ENCODE measurements at places on chromosomes 3 and 15.

DNA sequence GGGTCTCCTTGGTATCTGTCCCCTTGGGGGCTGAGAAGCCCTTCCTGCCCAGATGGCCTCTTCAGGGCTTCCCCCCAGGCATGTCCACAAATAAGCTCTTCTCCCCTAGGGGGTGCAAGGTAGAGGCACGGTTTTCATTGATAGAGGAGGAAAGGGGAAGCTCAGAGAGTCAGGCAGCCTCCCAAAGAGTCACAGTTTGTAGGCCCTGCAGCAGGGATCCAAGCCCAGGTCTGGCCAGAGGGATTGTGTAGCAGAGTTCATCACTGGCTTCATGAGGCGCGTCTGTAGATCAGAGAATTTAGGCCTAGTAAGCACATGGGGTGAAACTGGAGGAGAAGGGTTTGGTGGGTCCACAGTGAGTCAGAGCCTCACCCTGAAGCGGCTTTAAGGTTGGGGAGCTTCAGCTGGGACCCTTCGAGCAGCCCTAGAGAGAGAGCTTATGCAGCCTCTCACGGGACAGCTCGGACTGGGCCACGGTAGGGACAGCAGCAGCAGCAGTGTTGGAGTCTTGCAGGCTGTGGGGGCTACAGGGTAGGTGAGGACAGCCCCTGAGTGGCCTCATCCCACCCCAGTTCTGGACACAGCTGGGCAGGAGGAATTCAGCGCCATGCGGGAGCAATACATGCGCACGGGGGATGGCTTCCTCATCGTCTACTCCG is 37.5 kb upstream of the ESYT3 start:
- no peak for DNase-seq

DNA sequence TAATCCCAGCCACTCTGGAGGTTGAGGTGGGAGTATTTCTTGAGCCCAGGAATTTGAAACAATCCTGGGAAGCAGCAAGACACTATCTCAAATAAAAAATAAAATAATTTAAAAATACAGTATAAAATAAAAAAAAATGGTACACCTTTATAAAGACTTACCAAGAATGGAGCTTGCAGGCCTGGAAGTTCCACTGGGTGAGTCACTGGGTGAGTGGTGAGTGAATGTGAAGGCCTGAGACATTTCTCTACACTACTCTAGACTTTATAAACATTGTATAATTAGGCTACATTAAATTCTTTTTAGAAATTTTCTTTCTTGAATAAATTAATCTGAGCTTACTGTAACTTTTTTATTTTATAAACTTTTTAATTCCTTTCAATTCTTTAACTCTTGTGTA is 609.1 kb upstream of the BCHE start:
- DNase-seq = no peak

DNA sequence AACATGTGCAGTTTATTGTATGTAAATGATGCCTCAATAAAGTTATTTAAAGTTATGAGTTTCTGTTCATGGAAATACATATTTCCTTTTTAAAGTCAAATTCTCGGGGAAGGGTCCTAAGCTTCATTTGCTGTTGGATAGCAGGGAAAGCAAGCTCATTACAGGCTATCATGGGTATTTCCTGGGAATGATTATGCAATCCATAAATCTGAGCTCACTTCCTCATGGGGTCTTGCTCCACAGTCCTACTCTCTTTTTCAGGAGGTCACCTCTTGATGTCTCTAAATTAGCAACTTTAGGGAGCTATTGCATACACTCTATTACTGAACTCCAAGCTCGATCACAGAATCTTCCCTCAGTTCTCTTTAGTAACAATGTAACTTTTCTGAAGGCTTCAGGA is 69.9 kb upstream of the TP63 start:
- DNase-seq = no peak

GRCh38 chr3:130480736-130481135 is 36.2 kb upstream of the COL6A6 start:
- no peak for DNase-seq

DNA sequence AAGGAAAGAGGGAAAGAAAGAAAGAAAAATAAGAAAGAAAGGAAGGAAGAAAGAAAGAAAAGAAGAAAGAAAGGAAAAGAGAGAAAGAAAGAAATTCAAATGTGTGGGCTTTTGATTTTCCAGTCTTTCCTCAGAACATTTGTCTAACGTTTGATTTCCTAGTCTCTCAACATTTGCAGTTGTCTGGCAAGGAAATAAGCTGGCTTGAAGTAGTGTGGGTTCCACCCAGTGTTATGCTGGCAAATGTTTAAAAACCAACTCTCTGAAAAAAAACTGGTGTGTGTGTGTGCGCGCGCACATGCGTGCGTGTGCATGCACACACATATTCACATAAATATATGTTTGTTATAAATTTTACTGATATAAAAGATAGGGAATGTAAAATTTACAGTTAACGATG is 54.6 kb upstream of the C3orf49 start:
- no peak for DNase-seq

GRCh38 chr3:48232734-48233133 is 8.2 kb upstream of the ZNF589 start:
- peak; percentile 49 for DNase-seq

DNA sequence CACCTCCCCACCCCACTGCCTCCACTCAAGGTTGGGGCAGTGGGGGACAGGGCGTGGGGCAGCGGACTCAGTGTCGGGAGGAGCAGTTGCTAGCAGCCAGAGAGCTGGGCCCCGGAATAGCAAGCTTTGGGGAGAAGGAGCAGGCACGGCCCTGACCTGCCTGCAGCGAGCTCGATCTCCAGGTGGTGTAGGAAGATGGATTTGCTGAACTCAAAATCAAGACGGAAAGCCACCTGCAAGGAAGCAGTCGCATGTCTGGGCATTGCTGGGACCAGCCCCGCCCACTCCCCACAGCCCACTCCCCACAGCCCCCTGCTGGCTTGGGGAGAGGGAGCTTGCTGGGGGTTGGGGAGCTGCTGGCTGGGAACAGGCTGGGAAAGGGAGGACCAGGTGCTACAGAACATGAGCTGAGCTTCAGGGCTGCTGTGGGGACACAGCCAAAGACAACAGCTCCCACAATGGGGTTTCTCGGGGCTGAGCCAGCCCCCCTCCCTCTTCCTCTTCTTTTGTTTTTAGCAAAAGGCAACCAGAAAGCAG is 38.0 kb downstream of the FEM1B start:
- no peak for DNase-seq
